ENCODE measurements at places on chromosomes 12 and 14.

- no peak for DNase-seq
These were observed 51.4 kb downstream of the GRIP1 start for GRCh38 chr12:66627270-66627987.

- no peak for DNase-seq
These were observed 19.3 kb downstream of the NTF3 start for GRCh38 chr12:5451251-5451650.

- DNase-seq, result no peak
These were observed 84.0 kb downstream of the SYNE3 start for GRCh38 chr14:95432144-95433093.

DNA sequence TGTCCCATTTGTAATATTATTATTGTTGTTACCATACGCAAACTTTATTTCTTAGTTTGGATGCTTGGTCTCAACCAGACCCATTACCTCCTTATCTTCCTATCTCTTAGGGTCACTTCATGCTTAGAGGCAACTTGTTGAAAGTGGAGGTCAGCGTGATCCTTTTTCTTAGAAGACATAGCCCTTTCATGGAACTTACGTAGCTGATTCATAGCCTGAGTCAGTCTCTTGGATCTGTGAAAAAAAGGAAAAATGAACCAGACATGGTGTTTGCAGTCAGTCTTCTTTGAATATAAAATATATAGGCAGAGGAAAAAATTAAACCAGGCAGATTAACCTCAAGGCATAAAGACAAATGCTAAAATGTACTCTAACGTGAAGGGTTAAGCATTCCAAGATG lies 613.7 kb downstream of the DIO2 start:
- DNase-seq, result no peak

GRCh38 chr12:93870020-93870795 lies 193.0 kb downstream of the CRADD start:
- DNase-seq, result no peak

DNA sequence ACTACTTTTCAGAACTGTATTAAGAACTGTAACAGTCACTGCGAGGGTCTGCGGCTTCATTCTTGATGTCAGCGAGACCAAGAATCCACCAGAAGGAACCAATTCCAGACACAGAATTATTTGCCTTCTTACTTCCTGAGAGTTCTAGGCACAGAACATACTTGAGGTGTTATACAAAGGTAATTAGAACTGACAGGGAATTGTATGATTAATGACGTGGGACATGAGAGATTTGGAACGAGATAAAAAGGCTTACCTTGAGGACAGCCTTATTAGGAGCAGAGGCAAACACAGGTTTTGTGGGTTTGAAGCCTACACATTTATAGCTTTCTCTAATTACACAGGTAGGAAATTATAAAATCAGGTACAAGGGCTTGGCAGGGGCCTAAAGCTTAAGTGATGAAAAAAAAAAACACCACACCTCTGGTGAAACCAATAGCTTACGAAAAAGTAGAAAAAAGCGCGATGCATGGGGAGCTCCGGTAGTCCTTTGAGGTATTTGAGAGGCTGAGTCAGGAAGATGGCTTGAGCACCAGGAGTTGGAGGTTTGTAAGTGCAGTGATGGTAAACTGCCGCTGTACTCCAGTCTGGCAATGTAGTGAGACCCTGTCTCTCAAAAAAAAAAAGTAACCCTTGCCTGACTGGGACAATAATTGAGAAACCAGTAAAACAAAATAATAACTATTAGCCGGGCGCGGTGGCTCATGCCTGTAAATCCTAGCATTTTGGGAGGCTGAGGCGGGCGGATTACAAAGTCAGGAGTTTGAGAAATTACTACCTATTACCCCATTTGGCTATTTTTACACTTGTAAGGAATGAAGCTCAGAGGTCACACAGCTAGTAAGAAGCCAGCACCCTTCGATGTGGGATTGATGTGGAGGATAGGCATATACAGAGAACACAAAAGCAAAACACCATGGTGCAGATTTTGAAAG lies 795 bp upstream of the ACOT2 start:
- no peak for DNase-seq

DNA sequence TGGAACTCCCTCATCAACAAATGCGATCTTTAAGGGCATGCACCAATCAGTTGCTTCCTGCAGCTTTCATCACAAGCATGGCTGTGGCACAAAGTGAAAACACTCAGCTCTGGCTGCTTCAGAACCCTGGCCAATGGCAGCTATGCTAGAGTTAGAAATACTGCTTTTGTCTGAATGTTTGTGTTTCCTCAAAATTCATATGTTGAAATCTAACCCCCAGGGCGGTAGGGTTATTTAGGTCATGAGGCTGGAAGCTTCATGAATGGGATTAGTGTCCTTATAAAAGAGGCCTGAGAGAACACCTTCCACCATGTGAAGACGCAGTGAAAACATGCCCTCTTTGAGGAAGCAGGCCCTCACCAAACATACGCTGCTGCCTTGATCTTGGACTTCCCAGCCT lies 453.9 kb downstream of the SNAPC1 start:
- no peak for DNase-seq
